ENCODE measurements at places on chromosomes 5 and 9.

- no peak for DNase-seq
Measured at GRCh38 chr5:6484446-6484845, 35.8 kb downstream of the UBE2QL1 start.

GRCh38 chr5:173808079-173808808, 79.9 kb upstream of the CPEB4 start:
- DNase-seq, result no peak

- DNase-seq, result no peak
Measured at GRCh38 chr9:101309139-101309538, 75.7 kb downstream of the BAAT start.

GRCh38 chr5:61701877-61702602, 370.0 kb downstream of the ZSWIM6 start:
- DNase-seq, result no peak

DNA sequence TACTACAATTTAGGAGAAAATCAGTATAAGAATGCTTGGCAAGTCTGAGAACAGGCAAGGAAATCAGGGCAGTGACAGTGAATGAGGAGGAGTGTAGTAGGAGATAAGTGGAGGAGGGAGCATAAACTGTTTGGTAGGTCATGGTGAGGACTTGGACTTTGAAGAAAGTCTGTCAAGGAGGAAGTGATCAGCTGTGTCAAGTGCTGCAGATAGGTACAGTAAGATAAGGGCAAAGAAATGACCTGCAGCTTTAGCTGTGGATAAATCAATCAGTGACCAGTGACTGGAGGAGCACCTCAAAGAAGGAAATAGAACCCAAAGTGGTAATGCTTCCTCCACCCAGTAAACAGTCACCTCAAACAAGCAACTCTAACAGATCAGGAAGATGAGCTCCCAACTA, 106.3 kb downstream of the RAPGEF6 start:
- no peak for DNase-seq

DNA sequence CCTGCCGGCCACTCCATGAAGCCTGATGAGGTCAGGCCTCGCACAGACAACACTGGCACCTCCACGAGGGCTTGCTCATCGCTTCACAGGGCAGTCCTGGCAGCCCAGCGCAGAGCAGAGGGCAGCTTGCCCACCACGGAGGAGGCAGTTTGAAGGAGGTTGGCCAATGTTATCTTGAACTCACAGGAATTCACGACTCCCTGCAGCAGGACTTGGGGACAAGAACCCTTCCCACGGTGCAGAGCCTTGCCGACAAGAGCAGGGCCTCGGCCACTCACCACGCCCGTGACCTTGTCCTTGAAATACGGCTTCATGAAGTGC, 5.0 kb downstream of the SNAPC4 start:
- DNase-seq, result no peak

Measured in fibroblast of upper back skin (primary cell).